ENCODE measurements at places on chromosomes 12 and 14.

DNA sequence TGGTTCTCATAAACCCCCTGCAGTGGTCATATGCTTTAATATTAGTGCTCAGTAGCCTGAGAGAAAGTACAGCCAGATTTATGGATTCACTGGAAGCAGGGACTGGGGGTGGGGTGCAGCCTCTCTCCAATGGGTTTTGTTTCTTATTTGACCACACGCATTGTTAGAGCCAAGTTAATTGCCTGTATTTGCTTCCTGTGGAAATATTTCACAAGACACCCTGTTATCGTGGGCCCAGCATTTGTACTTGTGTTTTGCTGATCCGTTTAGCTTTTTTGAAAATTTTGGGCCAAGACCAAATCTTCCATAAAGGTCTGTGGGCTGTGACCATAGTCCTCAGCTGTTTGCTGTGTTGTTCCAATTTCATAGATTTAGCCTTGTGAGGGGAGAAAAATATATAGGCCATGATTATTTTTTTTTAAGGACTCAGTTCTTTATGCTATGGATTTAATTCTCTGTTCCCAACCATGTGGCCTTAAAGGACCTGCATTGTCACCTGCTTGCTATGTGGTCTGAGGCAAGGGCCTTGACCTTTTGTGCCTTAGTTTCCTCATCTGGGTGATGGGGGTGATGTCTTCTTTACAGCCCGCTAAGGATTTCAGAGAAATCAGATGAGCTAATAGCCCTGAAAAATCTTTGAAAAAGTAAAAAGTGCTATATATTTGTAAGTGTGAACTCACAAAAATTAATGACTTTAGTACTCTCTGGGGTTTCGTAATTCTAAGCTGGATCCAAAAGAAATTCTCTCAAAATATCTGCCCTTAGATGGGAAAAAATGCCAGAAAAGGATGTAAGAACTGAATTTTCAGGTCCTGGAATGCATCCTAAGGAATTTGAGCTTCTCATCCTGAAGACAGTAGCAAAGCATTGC is 370.2 kb downstream of the DPF3 start:
- no peak for DNase-seq

- DNase-seq: no peak
Measured at GRCh38 chr12:28129031-28129430, 61.2 kb upstream of the CCDC91 start.

DNA sequence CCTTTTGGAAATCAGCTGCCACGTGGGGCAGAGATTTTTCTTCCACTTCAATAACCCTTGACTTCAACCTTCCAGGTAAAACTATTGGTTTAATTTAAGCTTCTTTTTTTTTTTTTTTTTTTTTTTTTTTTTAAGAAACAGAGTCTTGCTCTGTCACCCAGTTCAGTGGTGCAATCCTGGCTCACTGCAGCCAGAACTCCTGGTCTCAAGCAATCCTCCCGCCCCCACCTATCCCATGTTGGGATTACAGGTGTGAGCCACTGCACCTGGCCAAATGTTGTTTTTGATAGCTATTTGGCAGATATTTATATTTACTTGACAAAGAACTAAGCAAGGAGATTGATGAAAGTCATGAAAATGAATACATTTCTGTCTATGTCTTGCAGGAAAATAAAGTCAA is 65.1 kb downstream of the SINHCAF start:
- DNase-seq: no peak

DNA sequence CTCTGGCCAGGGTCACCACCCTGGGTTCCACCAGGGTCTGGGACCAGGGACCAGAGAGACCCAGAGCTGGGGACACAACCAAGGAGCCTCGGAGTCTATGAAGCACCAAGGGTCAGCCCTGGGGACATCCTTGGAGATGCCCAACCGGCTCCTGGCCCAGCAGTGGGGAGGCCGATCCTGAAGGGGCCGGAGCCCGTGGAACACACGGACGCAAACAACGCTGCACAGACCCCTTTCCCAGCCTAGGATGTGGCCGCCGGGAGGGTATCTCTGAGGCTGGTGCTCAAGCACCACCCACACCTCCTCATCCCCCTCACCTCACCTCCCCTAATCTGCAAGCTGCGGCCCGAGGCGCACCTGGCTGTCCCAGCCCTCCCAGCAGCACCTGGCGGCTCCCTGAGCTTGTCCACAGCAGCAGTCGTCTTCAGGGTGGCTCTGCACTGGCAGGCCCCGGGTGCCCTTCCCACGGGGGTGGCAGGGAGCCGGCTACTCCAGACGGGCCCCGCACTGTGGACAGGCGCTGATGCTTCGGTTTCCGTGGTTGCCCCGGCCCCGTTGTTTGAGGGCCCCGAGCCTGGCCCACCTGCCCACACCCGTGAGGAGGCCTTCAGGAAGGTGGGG is 146.8 kb upstream of the C14orf180 start:
- no peak for DNase-seq

DNA sequence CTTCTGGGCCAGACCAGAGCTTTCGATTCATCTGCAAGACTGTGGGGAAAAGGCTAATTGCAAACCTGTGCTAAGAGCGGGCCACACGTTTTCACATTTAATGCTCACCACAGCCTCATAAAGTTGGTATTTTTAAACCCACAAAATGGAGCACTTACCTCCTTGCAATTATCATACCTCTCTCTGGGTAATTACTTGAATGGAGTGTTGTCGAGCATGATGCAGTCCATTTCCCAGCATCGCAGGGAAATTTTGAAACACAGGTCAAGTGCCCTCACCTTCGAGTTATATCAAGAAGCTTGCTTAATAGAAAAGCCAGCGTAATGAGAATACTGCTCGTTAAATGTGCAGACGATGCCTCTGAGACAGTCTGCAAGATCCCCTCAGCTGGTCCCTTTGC is 8.8 kb upstream of the IFI27L2 start:
- no peak for DNase-seq

DNA sequence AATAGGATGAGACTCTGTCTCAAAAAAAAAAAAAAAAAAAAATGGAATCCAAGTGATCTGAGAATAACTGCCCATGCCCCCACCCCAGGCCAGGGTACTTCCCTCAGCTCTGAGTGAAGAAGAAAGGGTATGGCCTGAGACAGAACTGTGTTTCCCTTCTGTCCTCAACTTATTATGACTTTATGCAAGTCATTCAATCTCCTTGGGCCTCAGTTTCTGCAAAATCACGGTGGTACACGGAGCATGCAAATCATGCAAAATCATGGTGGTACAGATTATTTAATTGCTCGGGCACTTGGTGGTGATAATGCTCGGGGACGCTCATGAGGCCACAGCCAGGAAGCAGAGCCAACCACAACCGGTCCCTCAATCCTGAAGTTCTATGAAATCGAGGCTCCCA is 56.5 kb upstream of the TBX3 start:
- DNase-seq: no peak

DNA sequence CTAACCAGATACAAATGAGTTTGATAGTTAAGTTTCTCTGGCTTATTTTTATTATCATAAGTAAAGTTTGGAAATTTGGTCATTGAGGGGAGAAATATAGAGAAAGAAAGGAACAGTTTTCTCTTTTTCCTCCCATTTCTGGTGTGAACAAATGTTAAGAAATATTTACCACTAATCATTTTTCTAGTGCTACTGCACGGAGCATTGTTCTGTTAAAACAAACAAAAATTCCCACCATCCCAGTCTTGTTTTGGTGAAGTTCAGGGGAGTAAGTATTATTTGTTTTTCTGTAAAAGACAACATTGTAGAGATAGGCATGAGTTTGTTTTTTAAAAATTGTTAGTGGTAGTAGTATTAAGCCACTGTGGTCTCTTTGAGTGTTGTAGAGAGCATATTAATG is 135.3 kb downstream of the FGD4 start:
- DNase-seq: no peak

DNA sequence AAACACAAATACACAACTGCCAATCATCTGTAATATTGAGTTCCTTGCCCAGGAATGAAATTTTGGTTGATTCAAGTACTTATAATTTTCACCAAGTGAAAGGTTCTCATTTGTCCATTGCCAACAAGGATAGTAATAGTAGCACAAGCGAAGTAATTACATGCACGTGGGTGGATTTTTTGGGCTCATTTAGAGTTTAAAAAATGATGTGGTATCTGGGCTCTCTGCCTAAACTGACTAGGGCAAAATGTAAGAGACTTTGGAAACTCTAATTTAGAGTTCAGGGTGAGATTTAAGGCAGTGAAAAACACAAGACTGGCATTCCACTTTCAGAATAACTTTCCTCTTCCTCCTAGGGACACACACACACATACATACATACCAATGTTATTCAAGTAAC is 111.7 kb downstream of the MYRFL start:
- no peak for DNase-seq

GRCh38 chr12:5417500-5417899 is 14.4 kb upstream of the NTF3 start:
- no peak for DNase-seq

DNA sequence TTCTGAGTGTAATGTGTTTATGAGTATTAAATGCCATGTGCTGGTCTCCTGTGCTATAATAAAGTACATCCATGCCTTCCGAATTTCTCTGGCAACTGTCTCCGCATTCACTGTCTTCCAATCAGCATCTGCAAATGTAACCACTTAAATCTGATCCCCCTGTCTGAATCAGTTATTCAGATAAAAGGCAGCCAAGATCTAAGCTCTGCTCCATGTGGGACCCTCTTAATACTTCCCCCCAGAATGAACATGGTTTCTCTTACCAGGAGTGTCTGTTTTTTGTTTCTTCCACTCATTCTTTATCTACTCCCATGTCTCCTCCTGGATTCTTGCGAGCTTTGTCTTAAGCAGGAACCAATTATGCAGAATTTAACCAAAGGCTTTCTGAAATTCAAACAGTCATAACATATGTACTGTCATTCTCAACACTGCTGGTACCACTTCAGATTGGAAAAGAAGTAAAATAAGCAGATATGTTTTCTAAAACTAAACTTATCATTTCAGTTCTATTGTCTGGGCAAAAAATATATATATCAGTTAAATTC is 996.7 kb upstream of the FLRT2 start:
- no peak for DNase-seq

DNA sequence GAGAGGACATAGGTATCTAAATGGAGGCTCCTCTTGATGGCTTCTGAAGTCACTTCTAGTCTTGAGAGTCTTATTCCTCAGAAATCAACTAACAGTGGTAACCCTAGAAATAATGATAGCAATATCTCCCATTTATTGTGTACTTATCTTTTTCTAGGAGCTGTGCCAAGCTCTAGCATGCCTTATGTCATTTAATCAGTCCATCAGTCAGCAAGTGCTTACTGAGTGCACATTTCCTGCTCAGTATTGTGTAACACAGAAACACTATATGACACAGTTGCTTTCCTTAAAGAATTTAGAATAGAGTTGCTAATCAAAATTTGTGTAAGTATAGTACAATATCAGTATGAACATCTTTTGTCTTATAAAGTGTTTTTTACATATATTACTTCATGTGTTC is 36.6 kb downstream of the KRT76 start:
- no peak for DNase-seq

DNA sequence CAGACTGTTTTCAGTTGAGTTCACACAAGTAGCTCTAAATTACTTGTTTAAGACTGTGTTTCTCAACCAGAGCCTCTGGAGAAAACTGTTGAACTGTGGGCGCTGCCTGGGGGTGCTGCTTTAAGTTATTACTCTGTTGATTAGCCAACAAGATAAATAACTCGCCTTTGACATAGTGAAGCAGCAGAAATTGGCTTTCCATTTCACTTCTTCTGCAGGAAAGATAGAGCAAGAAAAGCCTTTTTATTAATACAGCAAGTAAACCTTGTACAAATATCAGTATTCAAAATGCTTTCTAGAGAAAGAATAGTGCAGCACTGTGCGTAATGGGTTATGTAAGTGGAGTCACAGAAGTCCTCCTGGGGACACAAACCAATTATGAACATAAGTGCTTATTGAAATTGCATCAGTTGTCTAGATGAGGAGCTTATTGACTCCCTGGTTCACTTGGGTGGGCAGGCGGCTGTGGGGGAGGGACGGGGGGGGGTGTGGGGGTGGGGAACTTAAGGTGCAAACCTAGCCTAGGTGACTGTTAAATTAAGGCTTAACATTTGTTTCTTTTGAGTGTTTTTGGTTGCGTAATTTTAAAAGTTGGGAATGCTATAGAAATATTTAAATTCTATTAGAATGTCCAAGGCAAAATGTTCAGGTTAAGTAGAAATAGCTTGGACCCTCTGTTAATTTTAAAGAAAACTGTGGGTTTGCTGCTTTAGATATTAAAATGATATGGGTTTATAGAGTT is 6.3 kb downstream of the FRS2 start:
- DNase-seq: no peak

GRCh38 chr12:49976557-49976956 is 3.8 kb downstream of the AQP6 start:
- DNase-seq: no peak

DNA sequence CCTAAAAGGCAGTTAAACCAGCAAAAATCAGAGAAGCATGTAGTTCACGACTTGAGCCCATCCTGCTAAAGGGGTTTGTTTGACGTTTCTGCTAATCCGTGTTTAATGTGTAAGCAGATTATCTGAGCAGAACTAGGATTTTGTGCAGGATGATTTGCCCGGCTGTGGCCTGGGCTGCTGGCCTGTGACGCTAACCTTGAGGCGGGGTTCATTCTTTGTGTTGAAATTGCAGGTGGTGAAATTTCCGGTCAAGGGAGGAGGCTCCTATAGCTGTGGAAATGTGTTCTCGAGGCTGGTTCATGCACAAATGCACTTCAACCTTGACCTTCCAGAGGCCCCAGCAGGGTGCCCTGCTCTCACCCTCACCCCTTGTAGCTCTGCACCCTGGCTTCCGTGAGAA is 63.7 kb downstream of the SLC24A4 start:
- DNase-seq: no peak

DNA sequence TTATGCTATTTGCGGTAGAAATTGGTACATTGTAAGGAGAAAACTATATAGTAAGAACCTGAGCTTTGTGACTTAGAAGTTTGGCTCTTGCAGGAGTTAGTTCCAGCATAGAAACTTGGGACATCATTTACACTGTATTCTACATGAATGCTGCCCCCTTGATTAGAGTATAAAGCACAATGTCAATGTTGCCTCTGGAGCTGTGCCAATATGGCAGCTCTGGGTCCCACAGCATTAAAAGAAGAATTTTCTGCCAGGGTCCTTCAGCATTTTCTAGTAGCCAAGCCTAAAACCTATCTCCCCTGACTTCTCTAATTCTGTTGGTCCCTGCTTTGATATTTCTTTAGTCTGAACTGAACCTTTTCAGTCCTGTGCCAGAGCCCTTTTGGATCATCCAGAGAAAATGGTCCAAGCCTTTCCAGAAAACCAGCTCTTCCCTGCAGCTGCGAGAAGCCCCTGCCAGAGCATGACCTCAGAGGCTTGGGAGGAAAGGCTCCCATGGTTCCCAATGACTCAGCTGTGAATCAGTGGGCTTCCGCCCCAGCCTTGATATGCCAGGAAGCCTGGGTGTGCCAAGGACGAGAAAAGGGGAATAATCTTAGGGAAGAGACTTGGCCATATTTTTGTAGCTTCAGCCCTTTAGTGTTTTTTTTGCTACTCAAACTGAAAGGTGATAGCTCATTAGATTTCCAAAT is 43.2 kb downstream of the PLEKHG7 start:
- no peak for DNase-seq

GRCh38 chr12:132114667-132115066 is 29.5 kb downstream of the DDX51 start:
- no peak for DNase-seq
